ENCODE measurements at places on chromosomes 2 and 18.

DNA sequence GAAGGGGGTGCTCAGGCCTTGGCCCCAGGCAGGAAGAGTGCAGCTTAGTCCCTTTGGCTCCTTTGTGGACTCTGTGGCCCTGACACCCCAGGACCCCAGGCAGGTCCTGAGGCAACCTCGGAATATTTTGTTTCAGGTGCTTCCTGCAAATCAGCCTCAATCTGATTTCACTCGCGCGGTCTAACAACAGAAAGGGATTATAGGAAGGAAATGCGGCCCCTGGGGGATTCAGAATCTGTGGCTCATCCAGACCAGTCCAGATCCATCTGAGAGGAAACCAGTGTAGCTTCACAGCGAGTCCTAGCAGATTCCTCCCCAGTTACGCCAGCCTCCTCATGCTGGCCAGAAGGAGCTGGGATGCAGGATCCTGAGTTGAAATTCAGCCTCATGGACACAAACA lies 59.5 kb upstream of the YWHAQ start:
- DNase-seq, result no peak

- DNase-seq, result no peak
These were observed 103.4 kb downstream of the DYSF start for GRCh38 chr2:71556692-71557250.

DNA sequence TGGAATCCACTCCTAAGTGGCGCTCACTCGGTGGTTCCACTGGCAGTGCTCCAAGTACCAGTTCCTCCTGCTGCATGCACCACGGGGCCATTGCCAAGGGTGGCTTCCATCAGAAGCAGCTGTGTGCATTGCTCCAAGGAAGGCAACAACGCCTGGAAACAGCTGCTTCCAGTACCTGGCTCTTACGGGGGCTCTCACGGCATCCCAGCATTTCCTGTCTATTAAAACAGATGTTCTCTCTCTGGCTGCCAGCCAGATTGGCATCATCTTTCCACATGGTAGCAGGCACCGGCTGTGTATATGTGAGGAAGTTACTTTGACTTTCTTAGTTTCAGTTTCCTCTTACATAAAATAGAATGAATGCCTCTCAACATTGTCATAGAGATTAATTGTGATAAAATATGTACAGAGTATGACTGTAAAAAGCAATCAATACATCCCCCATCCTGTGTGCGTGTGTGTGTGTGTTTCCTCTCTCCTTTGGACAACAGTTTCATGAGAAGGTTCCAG lies 84.9 kb downstream of the CMPK2 start:
- no peak for DNase-seq

DNA sequence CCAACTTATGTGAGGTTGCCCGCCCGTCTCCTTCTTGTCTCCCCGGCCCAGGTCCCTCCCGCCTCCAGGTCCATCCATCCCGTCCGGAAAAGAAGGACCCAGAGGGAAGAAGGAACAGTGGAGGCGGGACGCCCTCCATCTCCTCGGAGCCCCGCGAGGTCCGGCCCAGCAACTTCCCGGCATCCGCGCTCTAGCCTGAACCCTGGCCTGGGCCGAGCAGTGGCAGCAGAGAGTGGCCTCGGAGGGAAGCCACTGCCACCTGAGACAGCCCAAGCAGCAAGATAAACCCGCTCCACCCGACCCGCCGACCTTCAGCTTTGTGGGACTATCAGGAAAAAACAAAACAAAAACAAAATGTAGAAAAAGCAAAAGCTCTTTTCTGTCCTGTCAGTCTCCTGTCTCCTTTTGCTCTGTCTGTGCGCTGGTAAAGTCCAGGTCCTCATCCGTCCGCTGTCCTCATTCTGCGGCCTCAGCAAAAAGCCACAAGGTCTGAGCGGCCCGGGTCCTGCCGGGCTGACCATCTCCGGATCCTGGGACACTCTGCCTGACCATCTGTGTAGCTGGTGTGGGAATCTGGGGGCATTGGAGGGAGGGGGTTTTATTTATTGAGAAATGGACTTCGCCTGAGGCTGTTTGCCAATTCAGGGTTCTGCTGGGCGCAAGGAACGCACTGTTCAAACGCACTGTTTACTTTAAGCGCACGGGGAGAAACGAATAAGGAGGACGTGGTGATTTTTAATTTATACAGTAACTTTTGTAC lies 3.1 kb downstream of the DLX1 start:
- no peak for DNase-seq
